ENCODE measurements at places on chromosomes 6 and 20. TPM values are rescaled to one million over a fixed set of nuclear protein-coding genes. Genes with fewer than 3 reads are reported as not detected.
A peak's percentile ranks its signal among the peaks of the same experiment; 100 is the strongest.

DNA sequence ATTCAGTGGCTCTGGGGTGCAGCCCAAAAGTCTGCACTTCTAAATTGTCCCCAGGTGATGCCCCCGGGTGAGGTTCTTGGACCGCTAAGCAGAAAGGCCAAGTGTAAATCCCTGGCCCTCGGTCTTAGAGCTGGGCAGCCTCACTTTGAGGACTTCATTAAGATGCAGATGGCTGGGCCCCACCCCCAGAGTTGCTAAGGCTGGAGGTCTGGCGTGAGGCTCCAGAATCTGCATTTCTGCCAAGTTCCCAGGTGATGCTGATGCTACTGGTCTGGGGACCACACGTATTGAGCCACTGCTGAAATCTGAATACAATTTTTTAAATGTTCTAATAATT, 735 bp upstream of the SLC23A2 start:
- H3K27ac ChIP-seq = no peak overlapping the region
- peaks cover 17% of the 10 kb centered on the region for H3K4me1 ChIP-seq
- no peaks in the 10 kb centered on the region for H3K36me3 ChIP-seq
- peak overlapping the region; percentile 96 for H3K4me3 ChIP-seq
- DNase-seq = no peak

- peaks cover 2% of the 10 kb centered on the region for H3K36me3 ChIP-seq
- peaks cover 6% of the 10 kb centered on the region for H3K4me1 ChIP-seq
- no peak overlapping the region for H3K4me3 ChIP-seq
- H3K27ac ChIP-seq = no peak overlapping the region
Measured at GRCh38 chr6:42025066-42025844, 25.1 kb upstream of the TAF8 start.

The POU5F1 gene
- 0.47 TPM for total RNA-seq

DNA sequence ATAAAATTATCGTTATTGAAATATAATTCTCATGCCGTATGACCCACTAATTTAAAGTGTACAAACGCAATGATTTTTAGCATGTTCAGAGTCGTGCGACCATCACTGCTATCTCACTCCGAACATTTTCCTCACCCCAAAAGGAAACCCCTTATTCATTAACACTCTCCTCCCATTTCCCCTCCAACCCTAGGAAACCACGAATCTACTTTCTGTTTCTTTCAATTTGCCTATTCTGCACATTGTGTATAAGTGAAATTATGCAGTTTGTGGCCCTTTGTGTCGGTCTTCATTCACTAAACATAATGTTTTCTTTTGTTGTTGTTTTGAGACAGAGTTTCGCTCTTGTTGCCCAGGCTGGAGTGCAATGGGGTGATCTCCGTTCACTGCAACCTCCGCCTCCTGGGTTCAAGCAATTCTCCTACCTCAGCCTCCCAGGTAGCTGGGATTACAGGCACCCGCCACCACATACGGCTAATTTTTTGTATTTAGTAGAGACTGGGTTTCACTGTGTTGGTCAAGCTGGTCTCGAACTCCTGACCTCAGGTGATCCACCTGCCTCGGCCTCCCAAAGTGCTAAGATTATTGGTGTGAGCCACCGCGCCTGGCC, 99.7 kb upstream of the ZNF217 start:
- H3K36me3 ChIP-seq = no peaks in the 10 kb centered on the region
- no peaks in the 10 kb centered on the region for H3K27me3 ChIP-seq
- DNase-seq = no peak
- no peak overlapping the region for H3K27ac ChIP-seq

The FOXS1 gene
- 2.5 TPM for total RNA-seq

- no peaks in the 10 kb centered on the region for H3K27me3 ChIP-seq
- H3K4me1 ChIP-seq = no peaks in the 10 kb centered on the region
Measured at GRCh38 chr6:94389218-94389617, 969.9 kb upstream of the EPHA7 start.

DNA sequence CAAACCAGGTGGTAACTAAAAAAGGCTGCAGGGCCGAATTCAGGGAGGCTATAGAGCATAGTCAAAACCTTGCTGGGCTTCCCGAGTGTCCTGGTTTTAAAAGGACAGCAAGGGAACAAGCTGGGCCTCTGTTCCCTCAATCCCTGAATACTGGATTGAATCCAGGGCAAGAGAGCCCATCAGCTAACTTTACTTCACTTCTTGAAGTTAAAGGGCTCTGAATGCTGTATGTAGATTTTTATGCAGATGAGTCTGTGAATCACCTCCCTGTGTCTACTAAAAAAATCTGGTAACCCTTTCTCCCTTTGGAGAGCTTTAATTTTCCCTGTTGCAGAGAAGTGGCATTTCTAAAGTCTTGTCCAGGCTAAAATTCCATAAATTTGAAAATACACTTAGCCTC, 29.5 kb downstream of the LYRM4 start:
- no peaks in the 10 kb centered on the region for H3K27me3 ChIP-seq
- H3K4me1 ChIP-seq = no peaks in the 10 kb centered on the region
- no peak for DNase-seq
- H3K4me3 ChIP-seq = no peak overlapping the region
- H3K36me3 ChIP-seq = no peaks in the 10 kb centered on the region

- no peak overlapping the region for H3K4me3 ChIP-seq
- peaks cover 35% of the 10 kb centered on the region for H3K4me1 ChIP-seq
Measured at GRCh38 chr6:2579804-2580570, 170.7 kb downstream of the MYLK4 start.

GRCh38 chr20:12728782-12729181, 280.0 kb upstream of the SPTLC3 start:
- peaks cover 21% of the 10 kb centered on the region for H3K27me3 ChIP-seq
- H3K4me3 ChIP-seq = no peak overlapping the region
- H3K4me1 ChIP-seq = peaks cover 2% of the 10 kb centered on the region
- no peaks in the 10 kb centered on the region for H3K36me3 ChIP-seq
- H3K27ac ChIP-seq = no peak overlapping the region
- no peak for DNase-seq

DNA sequence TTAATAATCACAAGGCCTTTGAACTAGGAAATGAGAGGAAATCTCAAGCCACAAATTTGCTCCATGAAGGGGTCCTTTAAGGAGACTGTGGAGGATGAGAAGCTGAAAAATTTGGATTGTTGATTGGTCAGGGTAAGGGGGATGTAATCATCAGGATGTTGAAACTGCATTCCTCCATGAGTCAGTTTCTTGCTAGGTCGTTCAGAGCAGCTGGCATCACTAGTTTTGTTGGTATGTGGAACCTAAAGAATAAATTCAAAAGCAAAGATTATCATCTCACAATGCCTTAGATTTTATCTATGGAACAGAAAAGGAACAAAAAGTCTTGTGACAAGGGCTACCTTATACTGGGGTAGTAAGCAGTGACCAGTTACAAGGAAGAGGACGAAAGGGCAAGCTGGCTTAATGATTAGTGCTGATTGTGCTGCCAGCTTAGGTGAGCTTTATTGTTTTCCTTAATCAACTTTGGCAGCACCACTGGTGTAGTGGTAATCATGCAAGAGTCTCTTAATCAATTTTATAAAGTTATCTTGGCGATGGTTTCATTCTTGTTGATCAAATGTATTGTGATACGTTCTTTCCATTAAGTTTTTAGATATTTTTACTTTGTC, 36.6 kb downstream of the CRISP2 start:
- H3K4me3 ChIP-seq = no peak overlapping the region
- H3K27ac ChIP-seq = no peak overlapping the region
- peaks cover 2% of the 10 kb centered on the region for H3K36me3 ChIP-seq
- DNase-seq = no peak
- peaks cover 6% of the 10 kb centered on the region for H3K27me3 ChIP-seq
- peaks cover 15% of the 10 kb centered on the region for H3K4me1 ChIP-seq

- DNase-seq = no peak
- no peak overlapping the region for H3K4me3 ChIP-seq
- H3K27me3 ChIP-seq = peaks cover 10% of the 10 kb centered on the region
- H3K4me1 ChIP-seq = no peaks in the 10 kb centered on the region
Measured at GRCh38 chr20:55139173-55139765, 663.9 kb downstream of the DOK5 start.

The HLA-DOB gene
- total RNA-seq = 0.52 TPM

DNA sequence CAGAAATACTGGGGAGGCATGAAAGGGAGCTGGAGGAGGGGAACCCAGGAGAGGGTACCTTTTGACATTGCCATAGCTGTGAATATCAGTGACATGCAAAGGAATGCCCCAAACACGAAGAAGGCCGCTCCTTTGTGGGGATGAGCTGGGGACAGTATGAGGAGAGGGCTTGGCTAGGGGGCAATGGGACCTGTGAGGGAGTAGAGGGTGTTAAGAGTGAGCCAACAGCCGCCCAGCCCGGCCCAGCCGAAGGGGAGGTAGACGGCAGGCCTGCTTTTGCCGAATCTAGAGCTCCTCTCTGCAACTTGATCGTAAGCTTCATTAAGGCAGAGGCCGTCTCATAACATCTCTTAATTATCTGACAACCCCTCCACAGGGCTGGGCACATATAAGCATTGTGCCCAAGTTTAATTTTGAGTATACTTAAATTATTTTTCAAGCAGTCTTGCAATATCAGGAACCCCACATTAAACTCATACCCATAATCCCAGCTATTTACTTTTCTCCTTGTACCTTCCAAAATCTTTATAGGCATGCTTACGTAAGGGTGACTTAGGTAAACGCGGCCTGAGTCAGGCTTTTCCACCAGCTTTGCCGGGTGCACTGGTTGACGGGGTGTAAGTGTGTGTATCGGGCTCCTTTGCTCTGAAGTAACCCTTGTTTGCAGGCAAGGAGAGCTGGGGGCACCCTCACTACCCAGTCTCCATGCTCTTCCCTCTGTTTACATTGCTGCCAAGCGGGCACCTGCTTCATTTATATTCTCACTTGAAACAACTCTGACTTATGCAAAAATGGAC, 24.9 kb upstream of the VEGFA start:
- H3K27me3 ChIP-seq = peaks cover 9% of the 10 kb centered on the region
- H3K4me3 ChIP-seq = no peak overlapping the region
- H3K36me3 ChIP-seq = no peaks in the 10 kb centered on the region
- H3K4me1 ChIP-seq = peaks cover 42% of the 10 kb centered on the region

The HLA-DOA gene
- total RNA-seq = 5.8 TPM

DNA sequence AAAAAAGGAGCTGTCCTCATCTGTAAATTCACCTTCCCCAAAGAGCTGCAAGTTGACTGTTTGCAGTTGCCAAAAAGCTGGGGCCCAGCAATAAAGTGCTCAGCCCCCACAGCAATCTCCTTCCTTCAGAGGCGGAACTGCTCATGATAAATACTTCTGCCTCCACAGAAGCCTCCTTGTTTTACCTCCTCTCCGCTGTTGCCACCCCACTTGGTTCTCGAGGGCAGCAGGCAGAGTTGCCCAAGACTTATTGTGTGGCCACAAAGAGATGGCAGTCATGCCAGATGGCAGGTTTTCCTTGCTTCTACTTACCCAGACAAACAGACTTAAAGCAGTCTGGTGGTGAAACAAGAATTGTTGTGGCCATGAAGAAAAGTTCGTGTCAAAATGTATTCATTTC, 66.3 kb downstream of the SLX4IP start:
- peak overlapping the region; percentile 35 for H3K27ac ChIP-seq
- H3K36me3 ChIP-seq = no peaks in the 10 kb centered on the region
- no peak for DNase-seq
- H3K27me3 ChIP-seq = no peaks in the 10 kb centered on the region

GRCh38 chr20:17662333-17663039, 19.6 kb downstream of the RRBP1 start:
- DNase-seq = no peak
- no peaks in the 10 kb centered on the region for H3K27me3 ChIP-seq
- peaks cover 24% of the 10 kb centered on the region for H3K36me3 ChIP-seq
- no peak overlapping the region for H3K27ac ChIP-seq
- H3K4me3 ChIP-seq = no peak overlapping the region

DNA sequence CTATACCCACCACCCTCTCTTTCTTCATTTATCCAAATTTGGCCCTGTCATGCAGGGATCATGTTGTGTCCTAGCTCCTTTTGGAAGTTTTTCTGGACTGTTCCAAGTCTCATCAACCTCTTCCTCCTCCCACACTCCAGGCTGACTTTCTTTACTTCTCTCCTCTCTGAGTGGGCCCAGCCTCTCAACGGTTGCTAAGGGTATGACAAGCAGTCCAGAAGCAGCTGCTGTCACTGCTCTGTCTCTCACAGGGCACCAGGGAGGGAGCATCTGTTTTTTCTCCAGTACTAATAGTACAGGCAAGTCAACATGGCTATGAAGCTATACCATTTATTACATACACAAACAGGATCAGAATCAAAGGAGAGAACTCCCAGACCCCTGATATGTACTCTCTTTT, 8.2 kb downstream of the NT5DC1 start:
- peaks cover 28% of the 10 kb centered on the region for H3K36me3 ChIP-seq
- H3K27ac ChIP-seq = peak overlapping the region; percentile 8
- H3K4me1 ChIP-seq = peaks cover 25% of the 10 kb centered on the region

- H3K27ac ChIP-seq = peak overlapping the region; percentile 87
- no peak overlapping the region for H3K4me3 ChIP-seq
- H3K36me3 ChIP-seq = peaks cover 5% of the 10 kb centered on the region
- H3K4me1 ChIP-seq = peaks cover 66% of the 10 kb centered on the region
- no peak for DNase-seq
- no peaks in the 10 kb centered on the region for H3K27me3 ChIP-seq
Measured at GRCh38 chr20:19767070-19767469, 9.0 kb downstream of the RIN2 start.

Measured in mesothelial cell of epicardium (in vitro differentiated cells).